ENCODE measurements at places on chromosomes 3 and 15.

GRCh38 chr15:90987561-90988141 lies 6.7 kb downstream of the PRC1 start:
- no peak for DNase-seq

DNA sequence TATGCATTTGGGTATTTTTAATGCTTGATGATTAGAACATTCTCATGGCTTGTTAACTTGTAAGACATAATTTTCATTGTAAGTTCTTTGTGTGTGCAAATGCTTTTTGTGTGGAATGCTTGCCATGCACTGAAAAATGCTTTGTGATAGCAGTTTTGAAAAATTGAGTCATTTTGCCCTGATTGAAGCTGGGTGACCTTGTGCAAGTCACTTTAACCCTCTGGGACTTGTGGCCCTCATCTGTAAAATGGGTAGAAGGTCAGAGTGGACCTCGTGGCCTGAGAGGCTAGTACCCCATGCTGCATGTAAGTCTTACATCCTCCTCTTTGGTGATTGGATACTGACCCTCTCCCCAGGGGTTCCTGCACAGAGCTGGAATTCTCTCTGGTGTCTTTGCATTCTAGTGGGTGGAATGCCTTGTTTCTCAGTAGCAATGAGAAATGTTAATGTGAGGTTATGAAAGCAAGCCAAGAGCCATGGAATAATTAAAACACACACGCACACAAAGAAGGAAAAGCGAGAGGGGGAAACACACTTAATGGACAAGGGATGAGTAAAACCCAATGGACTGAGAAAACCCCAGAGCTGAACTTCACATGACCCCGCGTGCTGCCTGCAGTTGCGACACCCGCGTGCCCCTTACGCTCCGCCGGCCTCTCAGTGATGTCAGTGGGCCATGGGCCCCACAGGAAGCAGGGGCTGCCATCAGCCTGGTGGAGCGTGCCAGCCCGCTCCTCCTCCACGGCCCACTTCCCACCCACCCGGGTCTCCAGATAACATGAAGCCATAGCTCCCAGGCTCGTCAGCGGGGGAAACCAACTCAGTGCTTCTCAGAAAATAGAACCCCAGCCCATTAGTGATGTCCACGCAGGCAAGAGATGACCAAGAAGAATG lies 44.0 kb downstream of the SMAD3 start:
- no peak for DNase-seq

DNA sequence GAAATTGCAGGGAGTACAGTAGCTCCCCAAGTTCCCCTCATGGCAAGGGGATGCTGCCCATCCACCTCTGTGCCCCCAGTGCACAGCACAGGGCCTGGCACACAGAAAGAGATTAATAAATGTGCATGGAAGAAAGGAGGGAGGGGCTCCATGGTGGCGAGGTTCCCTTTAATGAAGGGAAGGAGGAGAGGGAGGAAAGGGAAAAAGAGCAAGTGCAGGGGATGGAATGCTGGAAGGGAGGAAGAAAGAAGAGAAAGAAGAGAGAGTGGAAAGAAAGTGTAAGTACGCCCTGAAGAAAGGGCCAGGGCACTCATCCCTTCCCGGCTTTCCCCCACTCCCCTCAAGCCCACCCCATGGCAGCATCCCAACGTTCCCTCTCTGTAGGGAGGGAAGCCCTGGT lies 1.5 kb upstream of the VIPR1 start:
- DNase-seq = no peak

- DNase-seq = no peak
Measured at GRCh38 chr3:141240687-141241615, 9.3 kb downstream of the PXYLP1 start.

- DNase-seq = no peak
Measured at GRCh38 chr3:191263365-191263764, 64.3 kb downstream of the OSTN start.

DNA sequence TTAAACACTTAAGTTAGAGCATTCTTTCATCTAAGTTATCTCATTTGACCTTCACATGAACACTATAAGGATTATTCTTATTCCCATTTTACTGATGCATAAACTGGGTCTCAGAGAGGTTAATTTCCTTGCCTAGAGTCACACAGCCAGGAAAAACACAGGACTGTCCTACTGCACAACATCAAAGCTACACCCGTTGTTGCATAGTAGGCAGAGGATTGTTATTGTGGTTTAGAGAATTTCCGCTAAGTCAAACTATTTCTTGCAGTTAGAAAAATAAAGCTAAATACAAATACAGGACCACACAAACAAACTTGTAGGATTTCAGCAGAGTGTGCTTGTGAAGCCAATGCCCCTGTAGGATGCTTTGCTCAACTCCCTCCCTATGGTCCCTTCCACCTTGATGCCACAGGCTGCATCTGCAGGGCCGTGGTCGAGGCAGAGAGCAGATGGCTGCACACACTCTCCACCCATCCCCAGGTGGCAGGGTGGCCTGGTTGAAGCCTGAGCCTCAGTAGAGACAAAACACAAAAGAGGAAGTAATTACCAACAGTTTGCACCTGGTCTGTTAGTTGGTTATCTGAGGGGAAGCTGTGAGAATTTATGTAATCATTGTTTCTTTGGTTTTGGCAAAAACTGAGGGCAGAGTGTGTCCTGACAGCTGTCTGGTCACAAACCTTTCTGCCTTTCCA lies 41.1 kb upstream of the SKOR1 start:
- DNase-seq = no peak

DNA sequence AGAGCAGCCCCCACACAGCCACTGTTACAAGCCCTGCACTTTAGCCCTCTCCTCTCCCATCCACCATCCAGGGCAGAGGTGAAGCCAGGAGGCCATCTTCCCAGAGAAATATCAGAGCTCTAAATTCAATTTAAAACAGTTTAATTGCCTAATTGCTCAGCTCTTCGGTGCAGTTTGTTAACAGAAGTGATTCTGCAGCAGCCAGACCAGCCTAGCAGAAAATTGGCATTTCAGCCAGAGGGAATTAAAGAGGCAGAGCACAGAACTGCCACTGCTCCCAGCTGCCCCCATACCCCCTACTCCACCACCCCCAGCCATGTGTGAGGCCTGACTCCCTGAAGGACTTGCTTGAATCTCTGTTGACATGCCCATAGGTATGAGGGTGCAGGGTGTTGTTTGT lies 38.5 kb downstream of the TPRA1 start:
- DNase-seq = no peak

DNA sequence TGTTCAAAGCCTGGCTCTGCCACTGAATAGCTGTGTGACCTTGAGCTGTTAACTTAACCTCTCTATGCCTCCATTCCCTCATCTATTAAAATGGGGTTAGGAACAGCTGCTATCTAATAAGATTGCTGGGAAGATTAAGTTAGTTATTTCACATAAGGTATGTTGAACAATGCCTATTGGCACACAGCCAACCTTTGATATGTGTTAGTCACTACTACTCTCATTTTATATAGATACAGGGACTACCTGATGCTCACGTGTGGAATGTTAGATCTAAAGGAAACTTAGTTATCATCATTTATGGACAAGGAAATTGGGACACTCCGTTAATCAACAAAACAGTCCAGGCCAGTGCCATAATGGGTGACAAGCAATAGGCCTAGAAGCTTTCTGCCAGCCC lies 332.4 kb upstream of the PPP2R3A start:
- DNase-seq = no peak

DNA sequence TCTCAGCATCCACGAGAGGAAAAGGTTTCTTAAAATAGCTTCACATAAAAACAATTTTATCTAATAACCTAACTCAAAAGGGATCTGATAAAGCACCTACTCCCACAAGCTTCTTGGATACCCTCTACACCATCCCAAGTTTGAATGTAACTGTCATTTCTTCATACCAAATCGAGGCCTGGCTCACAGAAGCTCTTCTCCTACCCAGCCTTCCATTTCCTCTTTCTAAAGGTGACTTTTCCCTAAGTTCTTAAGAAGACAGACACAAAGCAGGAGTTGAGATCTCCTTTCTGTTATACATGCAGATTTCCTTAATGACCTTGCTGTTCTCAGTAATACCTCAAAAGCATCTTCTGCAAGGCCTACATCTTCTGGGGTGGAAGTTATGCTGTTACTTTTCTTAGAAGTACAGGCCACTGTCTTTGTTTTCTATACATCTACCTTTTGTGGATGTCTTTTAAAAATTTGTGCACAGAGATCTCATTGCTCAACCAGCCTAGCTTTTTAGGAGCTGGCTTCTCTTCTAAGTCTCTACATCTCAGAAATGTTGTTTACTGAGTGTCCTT lies 3.4 kb upstream of the LRRIQ4 start:
- DNase-seq = no peak

All from hippocampal formation (tissue), 2 donors.